ENCODE measurements at places on chromosomes 6 and 20.

GRCh38 chr6:49541210-49541724 is 9.2 kb upstream of the C6orf141 start:
- DNase-seq: no peak

- DNase-seq: no peak
These were observed 3.9 kb upstream of the MICB start for GRCh38 chr6:31493875-31494694.

GRCh38 chr20:43942667-43943285 is 28.1 kb downstream of the TOX2 start:
- DNase-seq: no peak

DNA sequence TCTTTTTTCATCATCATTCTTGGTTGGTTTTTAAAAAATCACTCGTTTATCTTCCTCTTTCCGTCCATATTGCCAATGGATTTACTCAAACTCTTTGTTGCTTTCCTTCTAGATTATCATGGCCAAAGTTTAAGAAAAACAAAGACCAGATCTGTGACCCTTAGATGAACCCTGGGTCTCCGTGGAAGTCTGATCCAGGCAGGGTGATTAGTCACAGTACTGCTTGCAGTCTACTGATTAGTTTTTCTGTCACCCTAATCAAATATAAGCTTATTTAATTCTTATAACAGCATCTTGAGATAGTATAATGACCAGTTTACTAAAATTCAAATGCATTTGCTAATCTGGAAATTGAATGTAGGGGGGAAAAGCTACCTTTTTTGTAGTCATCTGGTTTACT is 6.0 kb upstream of the SMIM28 start:
- no peak for DNase-seq

- DNase-seq: no peak
These were observed 56.0 kb downstream of the MDN1 start for GRCh38 chr6:89763550-89763949.

DNA sequence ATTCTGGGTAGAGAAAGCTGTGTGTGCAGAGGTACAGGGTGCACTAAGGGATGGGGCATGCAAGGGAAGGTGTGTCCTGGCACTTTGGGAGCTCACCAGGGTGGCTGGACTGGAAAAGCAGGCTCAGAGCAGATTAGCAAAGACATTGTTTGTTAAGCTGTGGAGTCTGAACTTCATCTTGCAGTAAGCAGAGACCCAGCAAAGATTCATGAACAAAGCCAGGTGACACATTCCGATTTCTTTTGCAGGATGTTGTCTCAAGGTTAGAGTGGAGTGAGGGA is 28.8 kb downstream of the DUSP22 start:
- DNase-seq: no peak

GRCh38 chr20:62943396-62943795 is 5.4 kb downstream of the GID8 start:
- no peak for DNase-seq

- no peak for DNase-seq
These were observed 406.1 kb upstream of the MARCKS start for GRCh38 chr6:113451049-113451448.

GRCh38 chr6:113271437-113271836 is 585.7 kb upstream of the MARCKS start:
- DNase-seq: no peak

GRCh38 chr6:6169141-6169540 is 151.3 kb downstream of the F13A1 start:
- DNase-seq: peak; percentile 38

GRCh38 chr20:46174469-46175126 is 56.5 kb downstream of the CD40 start:
- DNase-seq: peak; percentile 54

GRCh38 chr6:52392944-52393343 is 27.2 kb upstream of the EFHC1 start:
- DNase-seq: no peak

GRCh38 chr6:72709431-72709830 is 87.6 kb downstream of the KCNQ5 start:
- no peak for DNase-seq

DNA sequence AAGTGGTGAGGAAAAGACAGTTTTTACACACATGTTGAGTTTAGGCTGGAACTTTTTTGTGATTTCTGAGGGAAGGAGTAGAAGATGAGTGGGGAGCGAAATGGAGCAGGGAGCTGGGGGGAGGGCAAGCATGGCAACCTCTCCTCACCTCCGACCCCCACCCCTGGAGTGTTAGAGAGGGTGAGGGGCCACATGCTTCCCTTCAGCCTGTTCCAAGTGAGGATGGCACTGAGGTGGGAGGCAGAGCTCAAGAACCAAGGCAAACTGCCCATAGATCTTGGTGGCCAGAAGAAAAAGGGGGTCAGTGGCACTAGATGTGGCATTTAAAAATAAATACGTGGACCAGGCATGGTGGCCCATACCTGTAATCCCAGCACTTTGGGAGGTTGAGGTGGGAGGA is 4.8 kb downstream of the TTBK1 start:
- DNase-seq: no peak

DNA sequence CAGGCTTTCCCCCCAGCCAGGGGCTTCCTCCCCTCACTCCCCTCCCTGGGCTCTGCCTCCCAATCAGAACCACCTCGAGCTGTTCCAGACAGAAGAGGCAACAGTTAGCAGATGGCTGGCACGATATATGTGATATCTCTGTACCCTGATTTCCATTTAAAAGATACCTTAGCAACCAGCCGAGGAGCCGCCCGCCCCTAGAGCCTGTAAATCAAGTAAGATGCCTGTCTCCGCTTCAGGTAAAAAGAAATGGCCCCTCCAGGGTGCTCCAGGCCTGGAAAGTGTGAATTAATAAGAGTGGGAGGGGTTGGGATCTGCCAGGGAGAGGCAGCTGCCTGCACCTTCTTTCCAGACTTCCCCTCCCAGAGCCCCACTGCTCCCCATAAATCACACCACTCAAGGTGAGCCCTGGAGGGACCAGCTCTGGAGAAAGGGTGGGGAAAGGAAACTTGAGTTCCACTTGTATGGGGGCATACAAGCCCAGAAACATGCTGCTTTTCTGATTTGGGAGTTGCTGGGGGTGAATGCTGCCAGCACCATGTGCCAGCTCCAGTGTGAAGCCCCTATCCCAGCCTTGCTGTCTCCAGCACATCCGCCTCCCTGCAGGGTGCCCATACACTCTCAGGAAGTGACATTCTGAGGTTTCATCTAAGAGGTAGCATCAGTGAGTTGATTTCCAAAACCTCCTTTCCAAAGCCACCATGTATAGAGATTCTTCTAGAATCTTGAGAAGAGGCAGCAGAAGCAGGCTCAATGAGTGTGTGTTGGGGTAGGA is 148.0 kb downstream of the LRFN2 start:
- DNase-seq: no peak

GRCh38 chr6:28657381-28657768 is 131.7 kb downstream of the GPX5 start:
- DNase-seq: no peak

GRCh38 chr6:7640607-7641577 is 50.9 kb downstream of the SNRNP48 start:
- no peak for DNase-seq

DNA sequence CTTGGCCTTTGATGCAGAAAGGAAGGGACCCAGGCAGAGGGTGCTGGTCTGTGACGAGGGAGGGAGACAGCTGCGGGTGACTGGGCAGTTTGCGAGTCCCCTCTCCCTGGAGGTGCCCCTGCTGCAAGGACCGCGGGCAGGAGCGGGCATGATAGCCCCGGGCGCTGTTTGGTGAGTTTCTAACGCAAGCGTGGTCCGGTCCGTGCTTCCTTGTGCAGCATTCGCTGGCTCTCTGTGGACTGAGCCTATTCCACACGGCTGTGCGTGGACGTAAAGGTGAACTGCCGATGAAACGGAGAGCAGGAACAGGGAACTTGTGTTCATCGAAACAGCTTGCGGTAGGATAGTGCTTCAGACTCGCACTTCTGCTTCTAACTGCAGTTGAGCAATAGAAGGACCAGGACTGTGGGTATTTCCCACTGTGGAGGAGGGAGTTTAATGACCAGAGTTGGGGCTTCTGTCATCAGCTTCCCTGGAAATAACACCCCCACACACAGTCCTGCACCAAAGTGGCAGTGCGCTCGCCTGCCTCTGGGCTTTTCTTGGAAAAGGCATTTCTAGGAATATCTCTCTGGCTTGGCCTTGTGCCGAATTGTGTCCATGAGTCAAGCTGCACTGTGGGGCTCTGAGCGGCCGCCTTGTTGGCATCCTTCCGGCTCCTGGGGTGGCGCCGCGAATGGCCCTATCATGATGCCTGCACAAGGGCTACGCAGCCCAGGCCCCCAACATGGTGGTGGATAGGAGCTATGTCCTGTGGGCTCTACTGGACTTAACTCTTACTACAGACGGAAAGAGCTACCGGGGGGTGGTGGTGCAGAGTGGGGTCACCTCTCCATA is 48.9 kb downstream of the DUSP22 start:
- DNase-seq: no peak

DNA sequence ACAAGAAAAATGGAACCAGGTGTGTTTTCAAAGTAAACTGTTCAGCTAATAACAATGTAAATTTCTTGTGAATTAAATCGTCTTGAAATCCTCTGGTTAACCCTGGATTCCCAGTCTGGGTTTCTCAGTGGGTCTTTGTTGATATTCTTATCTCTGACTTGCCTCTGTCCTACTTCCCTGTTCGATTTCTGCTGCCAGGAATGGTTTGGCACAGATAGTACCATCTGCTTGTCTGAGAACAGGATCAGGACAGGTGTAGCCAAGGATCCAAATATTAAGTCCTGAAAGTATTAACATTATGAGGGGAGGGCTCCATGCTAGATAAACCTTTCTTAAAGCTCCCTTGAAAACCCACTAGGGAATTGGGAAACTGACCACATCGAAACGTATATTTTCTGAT is 30.1 kb downstream of the ARFGEF2 start:
- DNase-seq: no peak

DNA sequence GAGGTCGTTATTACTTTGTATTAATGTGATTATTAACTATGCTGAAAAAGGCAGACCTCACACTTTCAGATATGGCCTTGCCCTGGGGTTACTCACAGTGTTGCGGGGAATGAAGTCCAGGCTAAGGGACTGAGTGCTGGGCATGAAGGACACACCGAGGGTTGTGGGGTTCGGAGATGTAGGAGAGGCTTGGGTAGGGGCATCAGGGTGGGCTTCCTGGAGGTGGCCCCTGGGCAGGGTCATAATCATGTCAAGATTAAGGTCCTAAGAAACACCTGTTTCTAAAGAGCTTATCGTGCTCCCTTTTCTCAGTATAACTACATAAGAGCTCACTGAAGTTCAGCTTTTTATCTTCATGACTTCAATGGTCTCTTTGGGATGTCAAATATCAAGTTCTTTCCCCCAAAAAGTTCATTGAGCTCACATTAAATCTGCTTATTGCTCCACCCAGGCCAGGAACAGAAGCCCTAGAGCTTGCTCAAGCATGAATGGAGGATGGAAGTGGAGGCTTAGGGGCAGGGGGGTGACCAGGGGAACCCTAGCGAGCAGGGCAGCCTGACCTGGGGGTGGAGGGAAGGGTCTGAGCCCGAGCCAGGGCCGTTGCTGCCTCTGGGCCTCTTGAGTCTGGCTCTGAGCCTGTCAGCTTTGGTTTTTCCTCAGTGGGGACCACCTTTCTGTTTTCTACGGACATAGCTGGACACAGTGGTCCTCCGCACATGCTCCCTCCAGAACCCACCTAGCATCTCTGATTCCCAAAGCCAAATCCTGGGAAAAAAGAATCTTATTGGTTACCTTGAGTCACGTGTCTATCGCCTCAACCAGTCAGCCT is 37.3 kb upstream of the TGM2 start:
- DNase-seq: no peak

- no peak for DNase-seq
These were observed 31.4 kb downstream of the RPP40 start for GRCh38 chr6:4972438-4972837.

GRCh38 chr6:170445487-170445886 is 107.6 kb downstream of the PSMB1 start:
- DNase-seq: no peak

DNA sequence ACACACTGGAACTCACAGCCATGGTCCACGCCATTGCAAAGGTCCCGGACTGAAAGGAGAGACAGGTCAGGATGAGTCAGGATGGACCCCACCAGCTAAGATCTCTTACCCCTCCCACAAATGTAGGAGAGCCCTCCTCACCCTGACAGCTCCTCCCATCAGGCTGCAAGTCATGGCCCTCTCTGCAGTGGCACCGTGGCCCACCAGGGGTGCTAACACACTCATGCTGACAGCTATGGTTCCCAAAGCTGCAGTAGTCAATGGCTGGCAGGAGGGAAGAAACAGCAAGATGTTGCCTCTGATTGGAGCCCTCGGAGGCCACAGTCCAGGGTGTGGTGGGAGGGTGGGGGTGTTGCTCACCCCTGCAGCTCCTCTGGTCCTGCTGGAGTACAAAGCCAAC is 5.7 kb upstream of the RBPJL start:
- DNase-seq: no peak

GRCh38 chr6:2973676-2974075 is 2.3 kb upstream of the SERPINB6 start:
- DNase-seq: no peak

DNA sequence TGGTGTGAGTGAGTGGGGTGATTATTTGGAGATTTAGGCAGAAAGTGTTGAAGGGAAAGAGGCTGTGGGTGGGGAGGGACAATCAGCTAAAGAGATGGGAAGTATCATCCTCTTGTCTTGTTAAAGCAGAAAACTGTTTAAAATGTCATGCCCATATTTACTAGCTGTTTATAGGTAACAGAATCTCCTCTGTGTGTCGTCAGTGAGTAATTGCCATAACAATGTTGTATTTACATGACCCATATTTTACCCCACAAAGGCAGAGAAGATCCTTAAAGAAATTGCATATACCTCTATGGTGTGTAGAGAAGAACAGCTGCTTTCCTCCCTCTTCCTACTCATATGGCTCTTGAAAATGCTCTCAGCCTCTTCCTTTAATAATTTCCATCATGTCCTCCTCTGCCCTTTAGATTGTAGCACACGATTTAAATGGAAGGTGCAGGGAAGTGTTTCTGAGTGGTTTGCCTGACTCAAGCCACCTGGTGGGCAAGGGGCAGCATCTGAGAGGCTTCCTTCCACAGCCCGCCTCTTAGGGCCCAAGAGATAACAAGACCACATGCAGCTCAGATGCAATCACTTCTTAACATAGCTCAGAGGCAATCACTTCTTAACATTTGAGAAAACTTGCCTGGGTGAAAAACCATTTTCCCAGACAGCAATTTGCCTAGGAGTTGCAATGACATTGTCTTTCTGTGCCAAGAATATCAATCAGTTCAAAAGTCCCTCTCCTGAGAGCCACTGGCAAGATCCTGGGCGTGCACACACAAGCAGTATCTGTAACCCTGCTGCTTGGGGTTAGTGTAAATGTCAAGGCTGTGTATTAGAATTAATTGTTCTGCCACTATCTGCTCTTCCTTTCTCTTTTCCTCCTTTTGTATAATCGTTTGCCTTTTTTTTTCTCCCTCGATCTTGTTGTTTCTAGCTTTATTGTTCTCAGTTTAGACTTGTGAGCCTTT is 44.1 kb upstream of the EDN1 start:
- DNase-seq: no peak

- DNase-seq: no peak
These were observed 607.4 kb downstream of the HACE1 start for GRCh38 chr6:104252276-104252675.

DNA sequence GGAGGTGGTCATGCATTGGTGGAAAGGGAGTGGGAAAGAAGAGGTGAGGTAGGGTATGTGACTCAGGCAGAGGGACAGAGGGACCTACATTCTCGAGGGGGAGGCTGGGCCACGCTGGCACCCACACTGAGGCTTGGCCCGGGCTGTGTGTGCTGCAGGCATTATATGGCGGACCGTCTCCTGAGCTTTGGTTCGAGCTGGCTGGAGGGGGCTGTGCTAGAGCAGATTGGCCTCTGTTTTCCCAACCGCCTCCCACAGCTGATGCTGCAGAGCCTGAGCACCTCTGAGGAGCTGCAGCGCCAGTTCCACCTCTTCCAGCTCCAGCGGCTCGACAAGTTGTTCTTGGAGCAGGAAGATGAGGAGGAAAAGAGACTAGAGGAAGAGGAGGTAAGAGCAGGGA is 23.4 kb downstream of the DNPH1 start:
- DNase-seq: no peak

Measured in iPS DF 19.7 (cell line).